ENCODE measurements at places on chromosomes 6 and 20.

GRCh38 chr6:6244624-6245023 lies 75.8 kb downstream of the F13A1 start:
- no peak for DNase-seq

DNA sequence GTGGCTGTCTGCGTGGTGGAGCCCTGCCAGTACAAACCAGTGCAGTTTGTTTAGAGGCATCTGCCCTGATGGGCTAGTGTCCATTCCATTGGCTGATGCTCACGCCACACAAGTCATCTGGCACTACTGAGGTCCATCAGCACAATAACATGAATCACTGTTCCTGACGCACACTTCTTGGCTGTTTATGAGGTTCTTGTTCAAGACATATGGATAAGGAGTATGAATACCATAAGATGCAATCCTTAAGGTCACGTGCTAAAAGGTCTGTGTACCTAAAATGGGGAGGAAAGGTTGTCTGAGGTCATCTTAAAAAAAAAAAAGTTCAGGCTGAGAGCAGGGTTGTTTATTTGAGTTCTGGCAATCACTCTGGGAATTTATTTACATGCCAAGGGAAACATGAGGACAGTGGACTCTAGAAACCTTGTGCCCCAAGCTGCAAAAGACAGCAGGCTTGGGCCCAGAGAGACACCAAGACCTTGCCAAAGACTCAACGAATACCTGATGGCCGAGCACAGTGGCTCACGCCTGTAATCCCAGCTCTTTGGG lies 54.1 kb upstream of the SHLD1 start:
- DNase-seq = no peak

DNA sequence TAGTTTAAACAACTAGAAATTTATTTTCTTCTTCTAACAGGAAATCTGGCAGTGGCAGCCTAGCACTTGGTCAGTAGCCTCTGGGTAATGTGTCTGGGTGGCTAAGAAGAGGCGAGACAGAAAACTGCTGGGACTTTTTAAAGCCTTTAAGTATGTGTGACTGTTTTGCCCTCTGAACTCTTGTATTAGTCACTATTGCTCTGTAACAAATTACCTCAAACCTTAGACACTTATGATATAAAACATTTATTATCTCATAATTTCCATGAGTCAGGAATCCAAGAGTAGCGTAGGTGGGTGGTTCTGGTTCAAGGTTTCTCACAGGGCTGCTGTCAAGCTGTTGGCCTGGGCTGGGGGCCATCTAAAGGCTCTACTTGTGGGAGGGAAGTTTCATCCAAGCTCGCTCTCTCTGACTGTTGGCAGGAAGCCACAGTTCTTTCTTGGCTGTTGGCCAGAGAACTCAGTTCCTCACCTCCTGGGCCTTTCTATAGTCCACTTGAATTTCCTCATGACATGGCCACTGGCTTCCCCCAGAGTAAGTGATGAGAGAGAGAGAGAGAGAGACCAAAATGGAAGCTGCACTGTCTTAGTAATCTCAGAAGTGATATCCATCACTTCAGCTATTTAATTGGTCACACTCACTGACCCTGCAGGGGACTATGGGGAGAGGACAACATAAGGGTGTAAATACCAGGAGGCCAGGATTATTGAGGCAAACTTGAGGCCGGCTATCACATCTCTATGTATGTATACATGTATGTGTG lies 17.4 kb upstream of the TBC1D22B start:
- peak; percentile 86 for DNase-seq

DNA sequence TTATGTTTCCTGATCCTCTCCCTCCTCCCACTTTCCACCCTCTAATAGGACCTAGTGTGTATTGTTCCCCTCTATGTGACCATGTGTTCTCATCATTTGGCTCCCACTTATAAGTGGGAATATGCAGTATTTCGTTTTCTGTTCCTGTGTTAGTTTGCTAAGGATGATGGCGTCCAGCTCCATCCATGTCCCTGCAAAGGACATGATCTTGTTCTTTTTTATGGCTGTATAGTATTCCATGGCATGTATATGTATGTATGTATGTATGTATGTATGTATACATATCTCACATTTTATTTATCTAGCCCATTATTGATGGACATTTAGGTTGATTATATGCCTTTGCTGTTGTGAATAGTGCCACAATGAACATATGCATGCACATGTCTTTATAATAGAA lies 188.7 kb downstream of the RFPL4B start:
- no peak for DNase-seq

DNA sequence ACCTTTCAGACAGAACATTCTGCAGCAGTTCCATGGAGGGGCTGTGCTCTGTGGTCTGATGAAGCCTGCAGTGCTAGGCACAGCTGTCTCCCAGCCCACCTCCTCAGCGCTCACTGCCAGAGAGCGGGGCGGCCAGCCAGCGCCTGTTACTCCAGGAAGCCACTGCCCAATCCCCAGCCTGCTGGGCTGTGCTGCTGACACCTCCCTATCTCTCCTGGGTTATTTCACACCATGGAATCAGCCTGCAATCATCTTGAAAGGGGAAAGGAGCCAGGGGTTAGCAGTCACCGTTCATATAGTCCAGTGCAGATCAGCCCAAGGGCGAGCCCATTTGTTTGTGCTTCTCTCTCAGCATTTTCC lies 46.3 kb upstream of the NHSL1 start:
- DNase-seq = peak; percentile 75

GRCh38 chr6:3438190-3439167 lies 18.4 kb downstream of the SLC22A23 start:
- peak; percentile 79 for DNase-seq
